Common myeloid progenitor, CD34-positive (primary cell): ENCODE measurements at places on chromosomes 6 and 20.
A peak's percentile ranks its signal among the peaks of the same experiment; 100 is the strongest.

DNA sequence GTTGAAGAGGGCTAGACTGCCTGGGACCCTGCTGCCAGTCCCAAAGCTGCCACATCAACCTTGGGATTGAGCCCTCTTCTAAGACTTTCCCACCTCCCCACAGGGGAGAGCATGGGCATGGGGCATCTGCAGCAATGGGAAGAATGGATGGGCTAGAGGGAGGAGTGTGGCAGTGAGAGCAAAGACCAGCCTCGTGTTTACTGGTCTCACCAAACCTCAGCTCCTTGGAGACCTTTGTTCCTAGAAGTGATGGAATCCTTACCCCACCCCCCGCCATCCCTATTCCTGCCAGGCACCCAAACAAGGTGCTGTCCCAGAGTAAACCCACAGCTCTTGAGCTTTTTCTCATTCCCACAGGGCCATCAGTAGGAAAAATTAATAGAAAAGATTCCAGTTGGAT lies 20.0 kb upstream of the ARMC12 start:
- no peak for DNase-seq

DNA sequence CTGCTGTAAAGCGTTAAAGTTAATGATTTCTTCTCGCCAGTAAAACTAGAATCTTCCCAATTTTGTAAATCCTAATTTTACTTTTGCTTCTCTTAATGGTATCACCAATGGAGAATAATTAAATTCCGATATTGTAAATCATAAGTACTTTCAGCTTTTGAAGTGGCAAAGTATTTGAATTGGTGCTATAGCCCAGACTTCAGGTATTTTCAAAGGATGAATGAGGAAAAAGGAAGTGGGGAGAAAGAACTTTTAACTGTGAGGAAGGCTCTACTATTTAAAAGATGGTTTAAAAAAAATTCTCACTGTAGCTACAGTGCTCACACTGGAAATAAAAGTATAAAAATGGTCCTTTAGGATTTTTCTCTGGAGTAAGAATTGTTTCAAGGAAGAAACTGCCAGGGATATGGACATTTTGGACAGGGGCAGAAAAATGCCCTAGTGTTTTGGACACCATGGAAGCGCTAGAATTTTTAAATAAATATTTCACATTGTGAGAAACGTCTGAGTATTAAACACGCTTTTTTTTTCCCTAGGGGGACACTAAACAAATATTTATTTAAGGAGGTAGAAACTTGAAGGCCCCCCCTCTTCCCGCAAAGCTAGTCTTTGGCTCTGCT lies 1.3 kb upstream of the TAB2 start:
- DNase-seq = no peak

DNA sequence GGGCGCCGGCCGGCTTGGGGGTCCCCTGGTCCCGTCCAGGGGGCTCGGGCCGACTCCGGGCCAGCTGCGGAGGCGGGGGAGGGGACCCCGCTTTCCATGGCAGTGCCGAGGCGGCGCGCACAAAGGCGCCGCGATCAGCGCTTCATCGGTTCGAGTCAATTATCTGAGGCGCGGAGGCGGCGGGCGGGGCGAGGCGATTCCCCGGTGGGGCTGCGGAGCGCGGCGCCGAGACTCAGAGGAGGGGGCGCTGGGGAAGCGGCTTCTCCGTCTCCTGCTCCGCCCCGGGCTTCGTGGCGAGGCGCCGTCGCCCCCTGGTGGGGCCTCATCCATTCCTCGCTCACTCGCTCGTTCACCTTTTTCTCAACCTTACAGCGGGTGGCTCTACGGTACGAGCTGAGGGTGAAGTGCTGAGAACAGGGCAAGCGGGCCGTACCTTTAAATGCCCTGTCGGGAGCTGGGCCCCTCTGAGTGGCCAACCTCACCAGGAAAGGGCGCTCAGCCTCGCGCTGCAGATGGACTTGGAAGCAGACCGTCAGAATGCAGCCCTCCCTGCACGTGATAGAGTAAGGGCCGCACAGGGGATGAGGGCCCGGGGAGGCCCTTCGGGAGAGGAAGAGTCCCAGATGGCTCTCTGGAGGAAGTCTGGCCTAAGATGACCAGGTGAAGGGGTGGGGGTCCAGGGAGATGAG lies 39.9 kb downstream of the SLC52A3 start:
- DNase-seq = peak; percentile 84

- DNase-seq = no peak
These were observed 587.8 kb downstream of the EPM2A start for GRCh38 chr6:145147559-145147958.

DNA sequence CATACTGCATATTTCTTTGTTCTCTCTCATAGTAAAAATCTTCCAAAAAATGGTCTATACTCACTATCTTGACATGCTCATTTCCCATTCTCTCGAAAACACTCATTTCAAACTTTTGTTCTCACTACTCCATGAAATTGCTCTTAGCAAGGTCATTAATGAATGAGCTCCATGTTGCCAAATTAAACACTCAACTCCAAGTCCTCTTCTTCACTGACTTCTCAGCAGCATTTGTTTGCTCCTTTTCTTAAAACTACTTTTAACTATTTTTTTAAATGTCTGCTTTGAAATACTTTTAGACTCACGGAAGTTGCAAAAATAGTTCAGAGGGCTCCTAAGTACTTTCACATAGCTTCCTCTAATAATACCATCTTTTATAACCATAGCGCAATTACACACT lies 274.0 kb upstream of the PREP start:
- DNase-seq = no peak

DNA sequence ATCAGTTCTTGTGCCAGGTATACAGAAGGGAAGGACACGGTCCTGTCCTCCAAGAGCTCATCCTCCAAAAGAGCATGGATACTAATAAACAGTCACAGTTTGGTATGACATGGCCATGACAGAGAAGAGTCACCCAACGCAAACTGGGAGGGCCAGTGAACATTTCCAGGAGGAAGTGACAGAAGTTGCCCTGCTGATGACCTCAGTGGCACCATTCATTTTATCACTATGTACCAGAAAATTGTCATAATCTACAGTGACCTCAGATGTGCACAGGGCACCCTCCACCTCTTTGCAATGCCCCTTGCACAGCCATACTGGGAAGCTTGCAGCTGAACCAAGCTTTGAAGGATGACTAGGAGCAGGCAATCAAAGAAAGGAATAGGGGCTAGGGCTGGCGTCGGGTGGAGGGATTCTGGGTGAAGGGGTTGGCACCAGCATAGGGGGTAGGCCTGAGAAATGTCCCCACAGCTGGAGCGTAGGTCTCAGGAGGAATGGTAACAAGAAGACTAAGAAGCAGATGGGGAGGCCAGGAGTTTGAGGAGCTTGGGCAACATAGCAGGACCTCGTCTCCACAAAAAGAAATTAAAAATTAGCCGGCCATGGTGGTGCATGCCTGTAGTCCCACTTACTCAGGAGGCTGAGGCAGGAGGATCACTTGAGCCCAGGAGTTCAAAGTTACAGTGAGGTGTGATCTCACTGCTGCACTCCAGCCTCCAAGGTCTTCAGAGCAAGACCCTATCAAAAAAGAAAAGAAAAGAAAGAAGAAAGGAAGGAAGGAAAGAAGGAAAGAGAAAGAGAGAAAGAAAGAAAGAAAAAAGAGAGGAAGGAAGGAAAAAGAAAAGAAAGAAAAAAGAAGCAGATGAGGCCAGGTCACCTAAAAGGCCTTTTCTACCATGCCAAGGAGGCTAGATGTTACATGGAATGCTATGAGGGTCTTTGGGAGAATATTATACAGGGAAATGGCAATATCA lies 65.3 kb upstream of the SNX9 start:
- peak; percentile 26 for DNase-seq

GRCh38 chr6:105993341-105994117 lies 92.6 kb upstream of the PRDM1 start:
- no peak for DNase-seq

- peak; percentile 48 for DNase-seq
These were observed 34.6 kb downstream of the PANK2 start for GRCh38 chr20:3923818-3924217.

- DNase-seq = no peak
These were observed 133.2 kb downstream of the MRPL14 start for GRCh38 chr6:43993881-43994523.

DNA sequence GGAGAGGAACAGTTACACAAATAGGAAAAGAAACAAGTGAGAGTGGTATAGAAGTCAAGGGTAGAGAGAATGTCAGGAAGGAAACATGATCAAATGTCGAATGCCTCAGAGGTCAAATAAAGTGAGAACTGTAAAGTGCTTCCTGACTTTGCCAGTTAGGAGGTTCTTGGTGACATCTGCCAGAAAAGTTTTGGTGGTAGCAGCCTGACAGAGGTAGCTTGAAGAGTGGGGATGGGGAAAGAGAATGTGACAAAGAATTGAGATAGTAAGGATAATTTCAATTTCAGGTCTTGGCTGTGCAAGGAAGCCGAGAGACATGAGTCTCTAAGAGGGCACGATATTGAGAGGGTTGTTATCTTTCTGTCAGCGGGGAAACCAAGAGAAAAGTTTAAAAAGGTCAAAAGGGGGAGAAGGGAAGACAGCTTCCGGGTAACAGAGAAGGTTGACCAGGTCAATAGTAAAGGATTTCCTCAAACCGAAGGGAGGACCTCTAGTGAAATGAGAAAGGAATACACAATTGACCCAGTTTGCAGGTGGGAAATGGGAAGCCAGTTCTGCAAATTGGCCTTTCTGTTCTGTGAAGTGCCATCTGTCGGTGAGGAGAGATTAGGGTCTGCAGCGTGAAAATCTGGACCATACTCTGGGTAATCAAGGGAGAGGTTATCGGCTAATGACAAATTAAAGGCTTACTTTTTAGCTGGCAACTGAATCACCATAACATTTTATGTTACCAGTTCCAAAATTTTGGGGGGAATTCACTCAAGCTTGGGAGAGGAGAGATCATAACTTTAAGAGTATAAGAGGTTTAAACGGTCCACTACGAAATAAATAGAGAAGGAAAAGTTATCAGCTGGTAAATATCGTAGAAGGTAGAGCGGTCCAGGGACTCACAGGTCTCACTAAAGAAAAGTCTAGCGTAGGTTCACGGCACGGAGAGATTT lies 973 bp upstream of the BRD2 start:
- DNase-seq = peak; percentile 65

- DNase-seq = no peak
These were observed 105.5 kb downstream of the AGPAT4 start for GRCh38 chr6:161168281-161168891.

DNA sequence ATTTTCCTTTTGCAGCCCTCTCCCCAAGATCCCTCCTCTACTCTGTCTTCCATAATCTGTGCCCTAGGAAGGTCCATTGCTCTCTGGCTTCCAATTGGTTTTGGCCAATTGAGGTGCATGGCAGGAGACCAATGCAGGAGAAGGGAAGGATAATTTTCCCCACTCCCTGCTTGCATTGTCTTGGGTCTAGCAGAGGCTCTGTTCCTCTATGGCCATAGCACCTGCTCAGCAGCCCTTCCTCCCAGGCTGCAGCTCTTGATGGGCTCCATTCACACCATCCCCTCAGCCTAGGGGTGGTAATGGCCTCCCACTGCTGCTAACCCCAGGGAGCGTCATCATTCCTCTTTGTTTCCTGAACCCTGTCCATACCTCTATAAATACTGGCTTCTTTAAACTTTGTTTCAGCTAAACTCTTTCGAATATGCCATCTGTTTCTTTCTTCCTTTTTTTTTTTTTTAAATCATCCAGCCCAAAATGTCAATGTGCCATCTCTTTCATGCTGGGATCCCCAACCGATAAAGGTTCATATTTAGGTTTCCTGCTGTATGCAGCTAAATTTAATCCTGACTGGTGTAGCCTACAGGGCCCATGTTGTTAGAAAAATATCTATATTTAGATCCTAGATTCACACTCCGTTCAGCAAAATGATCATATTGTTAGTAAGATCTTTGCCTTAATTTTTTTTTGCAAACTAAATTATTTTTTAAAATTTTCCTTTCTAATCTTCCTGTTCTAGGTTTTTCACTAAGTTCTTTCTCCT lies 63.8 kb downstream of the HECA start:
- DNase-seq = no peak

DNA sequence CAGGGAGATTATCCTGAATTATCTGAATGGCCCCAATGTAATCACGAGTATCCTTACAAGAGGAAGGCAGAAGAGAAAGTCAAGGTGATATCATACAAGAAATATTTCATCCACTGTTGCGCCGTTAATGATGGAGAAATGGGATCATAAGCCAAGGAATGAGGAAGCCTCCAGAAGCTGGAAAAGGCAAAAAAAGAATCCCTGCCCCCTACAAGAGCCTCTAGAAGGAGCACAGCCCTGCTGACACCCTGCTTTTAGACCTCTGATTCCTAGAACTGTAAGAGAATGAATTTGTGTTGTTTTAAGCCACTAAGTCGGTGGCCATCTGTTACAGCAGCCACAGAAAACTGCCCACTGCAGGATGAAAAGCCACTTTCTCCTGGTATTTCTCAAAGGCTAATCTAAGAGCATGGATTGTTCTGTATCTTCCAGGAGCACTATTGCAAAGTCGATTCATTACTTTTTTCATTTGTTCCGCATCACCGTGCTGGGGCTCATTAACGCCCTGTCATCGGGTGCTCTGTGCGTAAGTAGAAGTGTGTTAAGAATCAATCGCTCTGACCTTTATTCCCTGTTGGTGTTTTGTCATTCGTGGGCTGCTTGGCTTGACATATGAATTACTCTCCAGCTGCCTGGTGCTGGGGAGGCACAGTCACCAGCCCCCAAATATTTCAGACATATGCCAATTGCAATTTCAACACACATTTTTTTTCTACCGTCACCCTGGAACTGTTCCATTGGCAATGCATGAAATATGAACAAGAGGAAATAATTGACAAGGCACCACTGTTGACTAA lies 117.0 kb downstream of the PCSK2 start:
- DNase-seq = no peak

GRCh38 chr20:42756991-42757390 lies 432.7 kb downstream of the PTPRT start:
- DNase-seq = no peak
